Stimulated activated CD4-positive, alpha-beta T cell treated with anti-CD3 and anti-CD28 coated beads, Interleukin-1b, Interleukin-23, amount 100 ng/mL, for 1 hour (primary cell): ENCODE measurements at places on chromosomes 11 and 22.
A peak's percentile ranks its signal among the peaks of the same experiment; 100 is the strongest.

DNA sequence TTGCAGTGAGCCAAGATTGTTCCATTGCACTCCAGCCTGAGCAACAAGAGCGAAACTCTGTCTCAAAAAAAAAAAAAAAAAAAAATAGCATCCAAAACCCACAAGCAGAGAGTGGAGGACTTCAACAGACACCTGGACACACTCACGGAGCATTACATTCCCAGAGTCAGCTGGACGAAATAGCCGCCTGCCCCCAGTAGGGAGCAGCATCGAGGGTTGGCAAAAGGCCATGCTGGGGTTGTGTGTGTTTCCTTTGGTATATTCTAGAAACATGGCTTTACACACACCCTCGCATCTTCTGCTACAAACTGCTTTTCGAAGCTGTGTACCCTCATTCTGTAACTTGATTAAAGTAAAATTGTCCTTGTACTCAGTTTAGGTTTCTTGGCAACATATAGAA, 5.3 kb downstream of the ADA2 start:
- peak; percentile 17 for DNase-seq

DNA sequence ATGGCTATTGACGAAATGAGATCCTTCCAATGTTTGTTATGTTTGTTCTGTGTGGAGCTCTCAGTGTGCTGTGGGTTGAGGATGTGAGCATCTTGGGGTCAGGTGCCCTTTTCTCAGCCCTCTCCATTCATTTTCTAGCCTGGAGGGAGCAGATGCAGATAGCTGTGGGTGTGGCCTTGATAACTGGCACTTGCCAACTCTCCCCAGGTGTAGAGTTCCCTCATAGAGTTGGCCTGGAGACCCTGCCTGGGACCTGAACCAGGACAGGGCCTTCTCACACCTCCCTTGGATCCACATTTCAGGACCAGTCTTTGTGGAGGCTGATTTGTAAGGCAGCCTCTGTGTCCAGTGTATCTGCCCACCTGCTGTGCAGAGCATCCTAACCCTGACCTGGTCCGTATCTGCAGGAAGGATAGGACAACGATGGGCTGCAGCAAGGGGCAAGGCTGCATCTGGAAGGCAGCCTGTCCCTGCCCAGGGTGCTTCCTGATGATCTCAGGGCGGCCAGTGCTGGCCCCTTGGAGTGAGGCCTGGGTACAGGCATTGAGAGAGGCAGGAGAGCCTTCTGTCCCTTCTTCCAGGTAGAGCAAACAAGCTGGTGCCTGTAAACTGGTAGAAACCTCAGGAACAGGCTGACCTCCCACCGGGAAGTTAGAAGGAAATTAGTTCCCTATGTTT, 245.9 kb downstream of the TBC1D22A start:
- DNase-seq, result no peak

DNA sequence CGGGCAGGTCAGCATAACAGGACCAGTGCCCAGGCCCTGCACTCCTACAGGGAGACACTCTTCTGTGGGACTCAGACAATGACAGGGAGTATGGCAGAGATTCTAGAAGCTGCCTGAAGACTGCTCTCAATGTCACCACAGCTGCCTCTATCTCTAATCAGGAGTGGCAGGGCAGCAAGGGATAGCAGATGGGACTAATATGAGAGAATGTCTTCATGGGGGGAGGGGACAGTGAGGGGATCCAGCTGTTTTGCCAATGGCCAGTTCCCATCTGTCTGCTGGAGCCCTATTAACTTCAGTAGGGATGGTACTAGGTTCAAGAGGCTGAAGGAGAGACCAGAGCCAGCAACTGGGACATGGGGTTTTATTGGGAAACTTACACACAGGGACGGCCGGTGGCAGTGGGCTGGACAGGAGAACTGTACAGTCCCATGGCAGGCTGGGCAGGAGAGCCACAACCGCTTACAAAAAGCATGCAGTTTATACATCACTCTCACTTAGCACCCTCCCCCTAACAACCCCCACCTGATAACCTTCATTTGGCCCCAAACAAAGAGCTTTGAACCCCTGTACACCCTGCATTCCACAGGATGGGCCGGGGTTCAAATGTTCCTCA, 2.5 kb upstream of the CD82 start:
- no peak for DNase-seq

- no peak for DNase-seq
These were observed 1.7 kb downstream of the MN1 start for GRCh38 chr22:27799827-27800249.

DNA sequence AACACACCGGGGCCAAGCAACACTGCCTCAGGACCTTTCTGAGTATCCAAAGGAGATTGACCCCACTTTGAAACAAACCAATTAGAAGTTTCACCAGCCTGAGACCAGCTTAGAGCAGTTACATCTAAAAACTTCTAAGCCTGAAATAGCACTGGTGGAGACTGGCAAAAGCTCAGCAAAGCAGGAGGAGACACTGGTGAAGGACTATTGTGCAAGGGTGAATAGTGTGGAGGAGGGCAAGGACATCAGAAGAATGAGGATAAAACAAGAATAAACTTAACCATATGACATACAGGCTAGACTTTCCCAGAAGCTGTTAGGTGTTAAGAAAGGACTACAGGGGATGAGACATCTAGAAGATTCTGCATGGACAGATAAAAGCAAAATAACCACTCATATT, 152.4 kb downstream of the FCHSD2 start:
- no peak for DNase-seq
